H1 (cell line): ENCODE measurements at places on chromosomes 3 and 15.

- DNase-seq, result no peak
Measured at GRCh38 chr3:147356145-147356908, 50.0 kb downstream of the ZIC4 start.

DNA sequence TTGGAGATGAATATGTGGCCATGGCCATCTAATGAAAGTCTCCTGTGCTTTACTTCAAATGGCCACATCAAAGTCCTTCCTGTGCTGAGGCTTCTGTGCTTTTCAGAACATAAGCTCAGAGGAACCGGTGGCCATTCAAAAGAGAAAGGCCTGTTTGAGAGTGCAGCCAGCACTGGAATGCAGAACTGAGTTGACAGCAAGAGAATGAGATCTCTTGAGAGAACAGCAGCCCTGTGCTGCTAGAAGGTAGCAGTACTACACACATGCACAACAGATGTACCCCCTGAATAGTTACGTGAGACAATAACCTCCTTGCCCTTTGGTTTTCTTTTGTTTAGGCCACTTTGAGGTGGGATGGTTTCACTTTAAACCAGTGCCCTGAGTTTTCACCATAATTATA, 292.5 kb downstream of the PTPRG start:
- DNase-seq, result no peak

GRCh38 chr3:16113704-16114103, 60.8 kb upstream of the GALNT15 start:
- no peak for DNase-seq

GRCh38 chr3:25585361-25586166, 79.1 kb downstream of the TOP2B start:
- no peak for DNase-seq

DNA sequence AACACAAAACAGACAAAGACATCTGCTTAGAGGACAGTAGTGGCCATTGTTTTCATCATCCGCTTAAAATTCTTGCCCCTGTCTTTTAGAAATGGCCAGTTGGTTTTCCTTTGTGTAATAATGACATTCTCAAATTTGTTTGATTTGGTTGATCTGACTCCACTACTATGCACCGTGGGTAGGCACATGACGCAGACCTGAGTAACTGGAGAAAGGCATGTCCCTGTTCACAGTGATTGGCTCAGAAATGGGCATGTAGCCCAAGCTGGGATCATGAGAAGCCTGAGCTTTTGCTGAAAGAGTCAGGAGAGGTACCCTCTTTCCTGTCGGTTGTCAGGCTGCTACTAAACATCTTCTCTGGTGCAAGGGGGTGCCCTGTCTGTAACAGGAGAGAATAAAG, 36.6 kb upstream of the MAGI1 start:
- DNase-seq, result no peak

DNA sequence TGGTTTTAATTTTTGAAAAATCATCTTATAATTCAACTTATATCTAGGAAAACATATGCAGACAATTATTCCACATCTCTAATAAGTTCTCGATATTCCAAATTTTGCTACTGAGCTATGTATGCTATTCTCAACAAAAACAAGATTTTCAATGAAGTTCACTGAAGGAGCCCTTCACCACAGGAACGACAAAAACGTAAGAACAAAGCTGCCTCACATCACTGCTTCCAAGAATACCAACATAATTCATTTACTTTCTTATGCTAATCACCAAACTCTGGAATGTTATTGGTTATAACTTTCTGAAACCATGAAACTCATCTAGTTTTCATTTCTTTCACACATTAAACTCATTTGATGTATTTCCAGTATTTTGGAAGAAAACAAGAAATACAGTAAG, 49.7 kb downstream of the GNB4 start:
- DNase-seq, result no peak

DNA sequence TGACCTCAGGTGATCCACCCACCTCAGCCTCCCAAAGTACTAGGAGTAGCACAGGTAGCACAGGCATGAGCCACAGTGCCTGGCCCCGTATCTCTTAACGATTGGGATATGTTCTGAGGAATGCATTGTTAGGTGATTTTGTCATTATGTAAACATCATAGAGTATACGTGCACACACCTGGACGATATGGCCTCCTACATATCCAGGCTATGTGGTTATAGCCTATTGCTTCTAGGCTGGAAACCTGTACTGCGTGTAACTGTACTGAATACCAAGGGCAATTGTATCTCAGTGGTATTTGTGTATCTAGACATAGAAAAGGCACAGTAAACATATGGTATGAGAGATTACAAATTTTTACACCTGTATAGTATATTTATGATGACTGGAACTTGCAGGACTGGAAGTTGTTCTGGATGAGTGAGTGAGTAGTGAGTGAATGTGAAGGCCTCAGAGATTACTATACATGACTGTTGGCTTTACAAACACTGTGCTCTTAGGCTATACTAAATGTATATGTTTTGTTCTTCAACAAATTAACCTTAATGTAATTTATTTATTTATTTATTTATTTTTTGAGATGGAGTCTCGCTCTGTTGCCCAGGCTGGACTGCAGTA, 120.7 kb downstream of the MBNL1 start:
- no peak for DNase-seq

DNA sequence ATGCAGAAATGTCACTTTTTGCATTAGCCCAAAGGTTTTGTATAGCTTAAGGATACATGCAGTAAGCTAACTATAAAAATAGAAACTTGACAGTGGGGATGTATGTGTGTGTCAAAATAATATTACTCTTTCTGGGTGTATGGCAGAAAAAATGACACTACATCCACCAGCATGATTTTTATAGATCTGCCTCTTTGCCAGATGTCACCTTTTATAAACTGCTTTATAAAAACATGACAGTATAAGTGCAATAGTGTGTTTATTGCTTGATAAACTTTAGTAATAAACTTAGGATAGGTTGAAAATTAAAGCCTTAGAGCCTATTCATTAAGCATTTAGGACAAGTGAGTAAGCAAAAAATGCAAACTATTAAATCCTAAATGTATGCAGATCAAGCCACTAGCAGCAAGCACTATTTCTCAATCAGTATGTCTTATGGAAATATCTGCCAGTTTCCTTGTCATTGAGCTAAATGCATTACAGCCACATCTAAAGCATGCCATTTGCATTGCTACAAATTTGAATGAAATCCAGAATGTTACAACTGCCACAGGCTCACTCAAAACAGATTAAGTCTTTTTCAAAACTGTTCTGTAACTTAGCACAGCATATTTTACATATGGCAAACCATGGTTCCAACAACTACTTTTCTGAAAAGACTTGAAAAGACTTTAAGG, 935.0 kb downstream of the FHIT start:
- no peak for DNase-seq

- no peak for DNase-seq
Measured at GRCh38 chr3:150170852-150171520, 200.3 kb upstream of the PFN2 start.

- DNase-seq, result no peak
Measured at GRCh38 chr15:93378558-93378957, 289.5 kb upstream of the RGMA start.

DNA sequence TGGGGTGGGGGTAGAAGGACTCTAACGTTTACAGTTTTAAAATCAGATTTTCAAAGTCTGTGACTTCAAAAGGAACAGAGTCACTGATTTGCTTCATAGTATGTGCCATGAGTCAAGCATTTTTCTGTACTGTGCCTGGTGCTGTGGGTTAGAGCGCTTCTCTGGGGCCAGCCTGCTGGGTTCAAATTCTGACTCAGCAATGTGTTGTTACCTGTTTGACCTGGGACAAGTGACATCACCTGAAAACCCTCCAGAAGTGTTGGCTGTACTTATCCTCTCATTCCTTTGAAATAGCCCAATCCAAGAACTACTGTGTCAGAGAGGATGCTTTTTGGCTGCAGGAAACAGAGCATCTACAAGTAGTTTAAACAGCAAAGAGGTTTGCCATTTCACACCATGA, 101.7 kb downstream of the LSM3 start:
- DNase-seq, result no peak

DNA sequence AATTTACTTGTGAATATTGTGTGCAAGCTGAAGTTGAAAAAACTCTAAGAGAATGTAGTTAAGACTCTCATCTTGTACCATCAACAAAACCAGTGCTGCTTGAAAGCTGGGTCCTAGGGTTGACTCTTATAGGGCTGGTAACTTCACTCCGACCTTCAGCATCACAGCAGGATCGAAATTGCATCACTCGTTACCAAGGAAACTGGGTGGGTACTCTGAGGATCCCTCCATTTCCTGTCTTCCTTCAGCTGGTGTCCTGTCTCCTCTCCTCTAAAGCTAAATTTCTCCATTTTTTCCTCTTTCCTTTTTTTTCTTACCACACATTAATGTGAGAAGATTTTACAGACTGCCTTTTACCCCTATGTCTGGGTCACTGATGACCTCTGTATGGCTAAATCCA, 3.0 kb upstream of the APH1B start:
- no peak for DNase-seq

GRCh38 chr3:191783024-191783423, 322.1 kb downstream of the PYDC2 start:
- no peak for DNase-seq

- DNase-seq, result no peak
Measured at GRCh38 chr3:100032243-100032642, 82.1 kb downstream of the FILIP1L start.

DNA sequence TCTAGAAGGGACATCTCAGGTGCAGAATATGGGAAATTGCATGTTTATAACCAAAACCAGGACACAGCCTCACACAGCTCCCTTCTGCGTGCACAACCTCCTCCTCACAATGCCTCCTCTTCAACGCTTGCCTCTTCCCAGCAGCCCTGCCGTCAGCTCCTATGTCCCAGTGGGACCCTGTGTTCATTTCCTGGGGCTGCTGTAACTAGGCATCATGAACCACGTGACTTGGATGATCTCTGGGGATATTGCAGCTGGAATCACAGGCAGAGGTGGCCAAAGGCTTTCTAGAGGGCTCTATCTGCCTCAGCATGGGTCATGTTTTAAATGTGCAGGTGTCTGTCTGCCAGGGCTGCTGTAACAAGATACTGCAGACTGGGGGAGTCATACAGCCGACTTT, 375.3 kb downstream of the OCA2 start:
- DNase-seq, result no peak

- DNase-seq, result peak; percentile 56
Measured at GRCh38 chr15:91947683-91948608, 94.4 kb downstream of the SLCO3A1 start.

DNA sequence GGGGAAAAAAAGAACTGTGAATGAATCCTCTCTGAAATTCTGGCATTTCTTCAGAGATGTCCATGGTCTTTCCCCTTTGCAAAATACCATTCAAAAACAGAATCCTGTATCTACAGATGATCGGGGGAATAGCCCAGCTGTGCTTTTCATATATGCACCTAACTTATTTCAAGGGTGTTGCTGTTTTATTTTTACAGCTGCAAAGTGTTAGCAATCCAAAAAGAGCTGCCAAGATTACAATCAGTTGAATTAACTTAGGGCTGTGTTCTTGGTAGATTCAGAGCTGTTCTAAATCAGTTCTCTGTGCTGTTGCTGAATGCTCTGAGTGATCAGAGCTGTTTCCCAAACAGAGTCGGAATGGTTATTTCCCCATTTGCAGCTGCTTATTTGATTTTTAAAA, 175.7 kb upstream of the SEMA6D start:
- no peak for DNase-seq

- DNase-seq, result no peak
Measured at GRCh38 chr3:193732391-193732790, 139.4 kb downstream of the OPA1 start.

DNA sequence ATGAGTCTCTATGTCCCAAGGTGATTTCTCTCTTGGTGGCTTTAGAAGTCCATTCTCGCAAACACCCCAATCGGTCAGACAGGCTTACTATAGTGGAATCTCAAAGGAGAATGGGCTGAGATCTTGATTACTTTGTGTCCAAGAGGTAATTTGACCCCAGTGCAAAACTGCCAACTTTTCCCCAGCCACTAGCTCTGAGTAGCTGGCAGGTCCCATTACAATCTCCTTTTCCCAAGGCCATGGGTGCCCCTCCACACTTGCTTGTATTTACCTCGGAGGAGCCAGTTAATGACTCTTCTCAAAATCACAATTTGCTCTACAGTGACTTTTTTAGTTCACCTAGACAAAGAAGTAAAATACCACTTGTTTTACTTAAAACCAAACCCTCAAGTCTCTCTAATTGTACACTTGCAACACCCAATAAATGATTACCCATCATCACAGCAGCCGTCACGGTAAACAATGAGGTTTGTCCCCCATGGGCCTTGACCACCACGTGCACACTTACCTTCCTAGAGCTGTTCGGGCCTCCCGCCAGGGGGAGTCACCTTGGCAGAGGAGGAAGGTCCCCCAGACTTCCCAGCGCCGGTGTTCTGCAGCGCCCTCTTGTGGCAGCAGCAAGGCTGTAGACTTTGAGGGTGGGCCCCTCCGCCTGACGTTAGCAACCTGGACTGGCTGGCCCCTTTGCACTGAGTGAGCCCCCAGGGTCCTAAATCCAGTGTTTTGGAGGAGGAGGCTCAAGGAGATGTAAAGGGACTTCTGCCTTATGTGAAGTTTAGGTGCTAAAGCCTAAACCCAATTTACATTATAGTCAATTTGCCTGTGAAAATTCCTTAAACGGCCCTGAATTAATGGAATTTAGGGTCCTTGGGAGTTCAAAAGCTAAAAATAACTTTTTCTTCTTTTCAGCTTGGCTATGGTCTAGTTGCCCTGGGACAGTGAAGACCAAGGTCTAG, 18.7 kb upstream of the HDAC11 start:
- DNase-seq, result peak; percentile 97

- no peak for DNase-seq
Measured at GRCh38 chr3:153252963-153253362, 90.9 kb downstream of the RAP2B start.

DNA sequence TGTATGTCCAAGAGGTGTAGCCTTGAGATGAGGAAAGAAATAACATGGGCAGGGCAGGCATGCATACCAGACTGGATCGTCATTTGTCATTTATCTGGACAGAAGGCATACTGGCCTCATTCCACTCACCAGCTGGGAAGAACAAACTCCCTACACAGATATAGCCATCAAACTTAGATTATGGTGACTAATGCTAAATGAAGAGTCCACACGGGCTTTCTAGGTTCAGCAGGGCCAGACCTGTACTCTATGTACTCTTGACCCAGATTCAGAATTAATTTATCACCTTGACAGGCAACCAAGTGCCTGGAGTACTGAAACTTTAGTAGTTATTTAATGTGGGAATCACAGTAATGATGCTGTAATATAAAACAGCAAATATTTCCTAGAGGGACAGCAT, 164.3 kb upstream of the IL12A start:
- DNase-seq, result no peak

DNA sequence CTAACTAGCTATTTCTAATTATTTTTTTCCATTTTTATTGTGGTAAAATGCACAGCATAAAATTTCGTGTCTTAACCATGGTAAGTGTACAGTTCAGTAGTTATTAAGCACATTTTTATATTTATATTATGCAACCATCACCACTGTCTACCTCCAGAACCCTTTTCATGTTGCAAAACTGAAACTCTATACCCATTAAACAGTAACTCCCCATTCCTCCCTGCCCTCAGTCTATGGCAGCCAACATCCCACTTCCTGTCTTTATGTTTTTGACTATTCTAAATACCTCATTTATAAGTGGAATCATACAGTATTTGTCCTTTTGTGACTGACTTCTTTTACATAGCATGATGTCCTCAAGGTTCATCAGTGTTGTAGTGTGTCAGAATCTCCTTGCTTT, 25.5 kb downstream of the SLC35A5 start:
- no peak for DNase-seq
